Stimulated activated CD8-positive, alpha-beta memory T cell treated with anti-CD3 and anti-CD28 coated beads, Interleukin-4, amount 100 ng/mL, for 48 hours (primary cell): ENCODE measurements at places on chromosomes 12 and 14.
A peak's percentile ranks its signal among the peaks of the same experiment; 100 is the strongest.

DNA sequence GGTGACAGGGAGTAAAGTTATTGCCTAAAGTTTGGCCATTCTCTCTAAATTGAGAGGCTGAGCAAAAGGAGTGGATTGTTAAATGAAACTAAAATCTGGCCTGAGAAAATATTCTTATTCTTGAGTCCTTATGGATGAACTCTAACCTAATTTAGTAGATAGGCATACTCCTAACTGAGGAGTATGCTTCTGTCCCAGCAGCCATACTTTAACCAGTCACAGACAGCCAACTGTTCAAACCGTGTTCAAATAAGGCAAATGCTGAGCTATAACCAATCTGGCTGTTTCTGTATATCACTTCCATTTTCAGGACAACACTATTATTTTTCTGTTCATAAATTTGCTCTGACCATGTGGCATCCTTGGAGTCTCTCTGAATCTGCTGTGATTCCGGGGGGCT is 75.9 kb upstream of the RERGL start:
- DNase-seq = no peak

DNA sequence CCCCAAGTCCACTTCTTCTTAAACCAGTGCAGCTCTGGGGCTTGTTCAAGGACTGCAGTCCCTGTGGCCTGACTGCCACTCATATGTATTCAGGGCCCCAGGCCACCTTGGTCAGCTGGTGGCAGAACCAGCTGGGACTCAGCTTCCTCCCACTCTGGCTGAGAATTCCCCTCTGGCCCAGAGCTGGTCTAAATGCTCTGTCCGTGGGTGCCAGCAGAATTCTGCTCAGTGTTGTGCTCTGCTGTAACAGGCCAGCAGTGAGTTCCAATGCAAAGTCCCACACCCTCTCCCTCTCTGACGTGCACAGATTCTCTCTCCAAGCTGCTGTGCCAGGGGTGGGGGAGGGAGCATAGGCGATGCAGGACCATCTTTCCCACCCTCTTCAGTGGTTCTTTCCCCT is 210.4 kb upstream of the RGS6 start:
- no peak for DNase-seq

GRCh38 chr14:89827265-89827664 is 127.3 kb downstream of the EFCAB11 start:
- DNase-seq = no peak

DNA sequence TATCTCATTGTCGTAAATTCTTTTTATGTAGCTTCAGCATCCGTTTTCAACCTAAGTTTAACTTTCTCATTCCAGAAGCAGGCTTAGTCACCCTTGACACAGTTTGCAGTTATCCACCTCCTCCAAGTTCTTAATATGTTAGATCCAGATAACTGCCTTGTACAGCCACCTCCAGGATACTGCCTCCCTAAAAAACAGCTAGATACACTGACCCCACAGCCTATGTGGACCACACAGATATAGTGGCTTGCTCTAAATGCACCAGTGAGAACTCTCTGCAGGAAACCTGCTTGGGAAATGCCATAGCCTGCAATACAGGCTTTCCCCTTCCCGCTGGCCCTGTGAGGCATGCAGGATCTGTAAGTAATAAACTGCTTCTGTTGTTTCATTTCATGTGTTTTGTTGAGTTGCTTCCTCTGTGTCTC is 11.1 kb upstream of the RTL1 start:
- no peak for DNase-seq

- DNase-seq = no peak
Measured at GRCh38 chr12:132449565-132450417, 40.2 kb upstream of the FBRSL1 start.

GRCh38 chr12:113103756-113104450 is 31.7 kb downstream of the RASAL1 start:
- DNase-seq = peak; percentile 74

DNA sequence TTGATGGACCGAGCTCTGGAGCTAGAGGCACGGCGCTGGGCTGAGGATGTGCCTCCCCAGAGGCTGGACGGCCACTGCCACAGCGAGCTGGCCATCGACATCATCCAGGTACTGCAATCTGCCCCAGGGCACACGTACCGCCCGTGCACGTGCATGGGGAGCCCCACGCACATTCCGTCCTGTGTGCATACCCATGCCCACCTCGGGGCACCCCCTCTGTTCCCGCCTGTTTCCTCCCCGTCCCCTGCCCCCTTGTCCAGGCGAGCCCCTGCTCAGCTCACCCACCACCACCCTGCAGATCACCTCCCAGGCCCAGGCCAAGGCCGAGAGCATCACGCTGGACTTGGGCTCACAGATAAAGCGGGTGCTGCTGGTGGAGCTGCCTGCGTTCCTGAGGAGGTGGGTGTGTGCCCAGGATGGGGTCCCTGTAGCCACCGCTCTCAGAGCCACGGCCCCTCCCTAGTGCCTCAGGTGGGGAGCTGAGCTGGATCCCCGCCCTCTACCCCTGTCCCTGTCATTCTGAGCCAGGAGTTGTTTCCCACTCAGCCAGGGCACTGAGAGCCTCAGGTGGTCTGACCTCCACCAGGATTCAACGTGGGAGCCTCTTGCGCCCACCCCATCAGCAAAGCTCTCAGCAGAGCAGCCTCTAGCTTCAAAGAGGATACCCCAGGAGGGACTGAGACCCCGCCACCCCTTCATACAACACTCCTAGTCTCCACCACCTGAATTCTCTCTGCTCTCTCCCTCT is 6.9 kb downstream of the TNFAIP2 start:
- no peak for DNase-seq

- no peak for DNase-seq
Measured at GRCh38 chr14:61381553-61381952, 60.2 kb downstream of the PRKCH start.

DNA sequence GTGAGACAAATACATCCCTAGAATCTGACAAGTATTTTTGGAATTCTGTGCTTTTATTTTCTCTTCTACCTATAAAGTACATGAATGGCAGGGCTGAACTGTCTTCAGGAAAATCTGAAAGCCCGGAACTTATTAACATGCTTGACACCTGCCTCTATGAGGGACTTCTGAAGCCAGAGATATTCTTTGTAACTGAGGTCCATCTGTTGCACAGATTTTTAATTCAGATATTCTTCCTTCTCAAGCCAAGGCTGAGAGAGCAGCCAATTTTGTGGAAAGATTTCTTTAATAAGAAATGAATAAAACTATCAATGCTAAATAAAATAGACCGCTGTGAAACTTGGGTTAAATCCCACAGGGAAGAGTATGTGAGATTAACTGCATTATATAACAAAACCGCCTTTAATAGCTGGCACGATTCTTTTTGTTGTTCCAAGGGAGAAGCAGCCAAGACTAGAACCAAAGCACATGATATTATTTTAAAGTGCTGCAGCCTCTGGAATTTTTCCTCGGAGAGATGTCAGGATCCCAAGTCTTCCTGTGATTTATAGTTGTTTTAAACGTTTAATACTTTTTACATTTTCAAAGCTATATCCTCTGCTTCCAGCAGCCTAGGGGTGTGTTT is 148.9 kb downstream of the CRADD start:
- no peak for DNase-seq

GRCh38 chr12:104507672-104508071 is 50.9 kb downstream of the CHST11 start:
- DNase-seq = no peak

DNA sequence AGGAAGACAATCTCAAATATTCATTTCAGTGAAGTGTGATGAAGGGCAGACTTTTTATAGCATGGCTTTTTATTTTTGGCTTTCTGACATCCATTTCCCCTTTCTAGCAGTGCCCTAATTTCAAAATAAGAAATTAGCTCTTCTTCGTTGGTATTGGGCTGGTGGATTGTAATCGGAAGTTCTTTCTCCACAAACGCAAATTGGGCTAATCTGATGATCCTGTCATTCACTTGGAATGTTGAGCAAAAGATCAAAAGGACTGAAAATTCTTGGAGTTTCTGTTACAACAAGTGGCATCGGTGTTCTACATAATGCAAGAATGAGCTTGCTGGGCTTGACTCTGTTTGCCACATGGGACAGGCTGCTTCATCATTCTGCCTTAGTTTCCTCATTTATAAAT is 1182.8 kb downstream of the FLRT2 start:
- no peak for DNase-seq

DNA sequence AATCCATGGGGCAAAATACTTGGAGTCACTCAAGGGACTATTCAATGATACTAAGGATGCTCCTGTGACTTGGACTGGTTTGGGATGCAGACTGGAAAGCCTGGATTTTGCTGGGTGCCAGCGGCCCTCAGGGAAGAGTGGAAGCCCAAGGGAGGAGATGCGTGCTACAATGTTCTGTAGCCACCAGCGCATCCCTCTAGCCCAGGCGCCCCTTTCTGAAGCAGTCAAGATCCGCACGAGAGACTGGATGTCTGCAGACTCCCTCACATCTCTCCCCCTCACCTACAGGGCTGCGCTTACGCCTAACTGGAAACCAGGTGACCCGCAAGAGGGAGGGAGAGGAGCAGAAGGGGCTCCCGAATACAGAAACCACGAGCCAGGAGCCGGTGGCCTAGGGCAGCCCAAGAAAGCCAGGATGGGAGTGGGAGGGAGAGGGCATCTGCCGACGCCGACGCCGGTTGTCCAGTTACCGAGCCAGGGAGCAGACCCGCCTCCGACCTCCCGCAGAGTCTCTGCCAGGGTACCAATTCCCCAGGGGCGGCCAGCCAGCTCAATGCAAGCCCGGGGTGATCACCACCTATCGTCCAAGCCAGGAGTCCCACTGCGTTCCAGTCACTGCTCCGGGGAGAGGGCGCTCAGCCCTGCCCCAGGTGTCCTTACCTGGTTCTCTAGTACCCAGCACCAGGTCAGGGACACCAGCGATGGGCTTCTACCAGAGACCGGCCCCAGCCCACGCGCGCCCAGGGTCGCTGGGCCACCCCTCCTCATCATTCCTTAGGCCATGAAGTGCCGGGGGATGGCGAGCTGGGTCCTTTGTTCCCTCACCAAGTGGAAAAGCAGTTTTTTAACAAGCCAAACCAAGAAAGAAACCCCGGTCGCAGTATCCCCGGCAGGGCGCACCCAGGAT is 1.2 kb downstream of the NTN4 start:
- DNase-seq = no peak

DNA sequence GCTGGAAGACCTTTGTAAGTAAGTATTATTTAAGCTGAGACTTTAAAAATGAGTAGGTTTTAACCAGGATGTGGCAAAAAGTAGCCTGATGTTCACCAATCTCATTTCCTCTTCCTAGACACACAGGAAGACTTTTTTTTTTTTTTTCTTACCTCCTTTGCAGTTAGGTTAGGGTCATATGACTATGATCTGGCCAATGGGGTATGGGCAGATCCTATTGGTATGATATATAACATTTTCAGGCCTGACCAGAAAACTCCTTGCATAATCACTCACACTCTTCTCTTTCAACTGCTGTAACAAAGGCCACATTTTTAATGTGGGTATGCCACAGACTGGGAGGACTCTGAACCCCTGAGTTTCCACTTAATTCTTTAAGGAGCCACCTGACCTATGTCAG is 2.7 kb upstream of the RPS6KA5 start:
- no peak for DNase-seq

DNA sequence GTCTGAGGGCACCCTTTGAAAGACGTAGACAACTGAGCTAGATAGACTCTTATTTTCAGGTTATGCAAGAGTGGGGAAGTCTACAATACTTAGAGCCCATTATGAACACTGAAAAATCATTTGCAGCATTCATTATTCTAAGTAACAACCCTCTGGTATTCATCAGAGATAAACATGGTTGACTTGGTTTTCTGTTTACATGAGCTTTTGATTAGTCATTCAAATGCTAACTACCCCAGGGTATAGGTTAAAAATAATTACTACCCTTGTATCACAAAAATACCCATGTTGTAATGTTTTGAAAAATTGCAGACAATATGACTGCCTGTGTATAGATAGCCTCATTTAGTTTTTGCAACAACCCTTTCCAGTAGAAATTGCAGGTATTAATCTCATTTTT is 78.5 kb downstream of the PPFIBP1 start:
- no peak for DNase-seq

DNA sequence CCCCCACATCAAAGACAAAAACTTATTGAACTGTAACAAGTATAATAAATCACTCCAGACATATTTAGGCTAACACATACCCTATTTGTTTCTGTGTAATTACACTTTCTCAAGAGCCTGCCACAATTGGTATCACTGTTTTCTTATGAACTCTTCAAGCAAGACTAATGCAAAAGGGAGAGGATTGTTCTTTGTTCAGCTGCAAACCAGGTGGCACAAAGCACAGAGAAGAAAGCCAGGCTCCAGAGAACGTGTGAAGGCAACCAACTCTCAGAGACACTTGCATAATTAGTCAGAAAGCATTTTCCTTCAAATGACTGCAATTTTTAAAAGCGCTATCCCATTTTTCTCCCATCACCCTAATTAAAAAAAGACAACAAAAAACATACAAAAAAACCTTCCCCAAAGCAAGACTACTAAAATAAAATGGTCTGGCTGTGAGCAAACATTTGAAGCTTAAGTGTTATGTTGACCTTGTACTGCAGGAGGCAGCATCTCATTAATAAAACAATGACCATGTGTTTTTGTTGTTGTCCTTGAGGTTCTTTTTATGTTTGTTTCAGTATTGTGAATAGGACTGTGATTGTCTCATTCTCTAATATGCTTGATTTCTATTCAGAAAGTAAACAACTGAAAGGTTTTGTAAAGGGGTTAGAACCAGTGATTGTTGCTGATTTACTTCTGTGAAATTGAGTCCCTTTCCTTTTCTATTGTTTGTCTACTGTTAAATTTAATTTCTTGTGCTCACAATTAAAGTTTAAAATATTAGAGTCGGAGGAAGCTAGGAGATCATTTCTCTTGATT is 452.7 kb upstream of the PDE3A start:
- DNase-seq = no peak

GRCh38 chr12:86543716-86544115 is 287.5 kb upstream of the MGAT4C start:
- DNase-seq = no peak

GRCh38 chr14:104751539-104752422 is 1.2 kb upstream of the SIVA1 start:
- DNase-seq = no peak

- DNase-seq = no peak
Measured at GRCh38 chr14:75025082-75025481, 22.4 kb downstream of the EIF2B2 start.

DNA sequence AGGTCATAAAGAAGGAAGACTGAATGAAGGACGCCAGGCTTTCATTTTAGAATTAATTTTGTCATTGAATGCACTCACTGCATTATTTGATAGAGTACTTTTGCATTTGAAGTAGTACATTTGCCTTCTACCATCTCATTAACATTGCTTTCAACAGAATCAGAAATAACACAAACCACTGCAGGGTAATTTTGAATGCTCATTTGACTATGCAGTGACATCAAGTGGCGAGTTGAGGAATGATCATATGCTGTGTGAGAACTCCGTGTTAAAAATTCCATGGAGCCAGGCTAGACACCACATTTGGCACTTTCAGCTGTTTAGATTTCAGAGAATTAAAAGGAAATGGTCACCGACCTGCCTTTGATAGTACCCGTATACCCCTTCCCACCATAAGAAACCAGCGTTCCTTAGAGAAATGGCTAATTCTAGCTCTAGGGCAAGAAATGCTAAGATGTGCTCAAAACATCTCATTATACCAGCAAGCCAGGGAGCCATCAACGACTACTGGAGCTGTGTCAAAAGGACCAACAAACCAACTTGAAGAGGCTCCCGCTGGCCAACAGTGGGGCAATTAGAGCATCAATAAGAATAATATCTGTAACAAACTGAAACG is 16.5 kb downstream of the HEBP1 start:
- DNase-seq = no peak
